ENCODE measurements at places on chromosomes 3 and 15.

GRCh38 chr3:128041344-128041743 is 10.9 kb upstream of the SEC61A1 start:
- no peak for DNase-seq

DNA sequence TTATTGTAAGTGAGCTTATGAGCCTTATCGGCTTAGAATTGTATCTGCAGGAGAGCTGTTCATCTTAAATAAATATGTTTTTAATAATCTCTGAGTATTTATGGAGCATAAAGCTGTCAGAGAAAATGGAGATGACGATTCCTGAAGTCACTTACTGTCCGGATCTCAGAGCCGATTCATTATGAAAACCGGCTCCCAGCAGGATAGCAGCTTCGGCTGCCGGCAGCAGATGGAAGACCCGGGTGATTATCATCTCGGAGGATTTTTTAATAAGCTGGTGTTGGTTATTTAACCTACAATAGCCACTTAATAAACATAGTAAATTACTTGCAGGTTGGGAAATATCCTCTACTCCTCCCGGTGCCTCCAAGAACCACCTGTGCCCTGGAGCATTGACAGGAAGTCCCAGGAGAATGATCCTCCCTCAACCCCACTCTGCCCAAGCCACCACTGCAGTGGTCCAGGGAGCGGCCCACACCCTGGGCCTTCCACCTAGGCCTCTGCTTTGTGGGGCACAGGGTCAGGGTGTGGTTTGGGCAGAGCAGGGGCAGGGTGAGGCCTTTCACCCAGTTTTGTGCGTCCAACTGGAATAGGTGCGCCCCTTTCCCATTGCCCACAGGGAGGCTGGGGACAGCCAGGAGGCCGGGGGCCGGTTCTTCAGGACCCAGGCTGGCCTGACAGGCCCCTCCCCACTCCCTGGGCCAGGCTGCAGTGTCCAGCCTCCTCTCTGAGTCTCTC is 42.2 kb upstream of the PRR23E start:
- DNase-seq = no peak

GRCh38 chr3:151740581-151740980 is 6.9 kb downstream of the AADACL2 start:
- no peak for DNase-seq

- no peak for DNase-seq
Observed at GRCh38 chr3:160928183-160928726, 172.2 kb downstream of the PPM1L start.

DNA sequence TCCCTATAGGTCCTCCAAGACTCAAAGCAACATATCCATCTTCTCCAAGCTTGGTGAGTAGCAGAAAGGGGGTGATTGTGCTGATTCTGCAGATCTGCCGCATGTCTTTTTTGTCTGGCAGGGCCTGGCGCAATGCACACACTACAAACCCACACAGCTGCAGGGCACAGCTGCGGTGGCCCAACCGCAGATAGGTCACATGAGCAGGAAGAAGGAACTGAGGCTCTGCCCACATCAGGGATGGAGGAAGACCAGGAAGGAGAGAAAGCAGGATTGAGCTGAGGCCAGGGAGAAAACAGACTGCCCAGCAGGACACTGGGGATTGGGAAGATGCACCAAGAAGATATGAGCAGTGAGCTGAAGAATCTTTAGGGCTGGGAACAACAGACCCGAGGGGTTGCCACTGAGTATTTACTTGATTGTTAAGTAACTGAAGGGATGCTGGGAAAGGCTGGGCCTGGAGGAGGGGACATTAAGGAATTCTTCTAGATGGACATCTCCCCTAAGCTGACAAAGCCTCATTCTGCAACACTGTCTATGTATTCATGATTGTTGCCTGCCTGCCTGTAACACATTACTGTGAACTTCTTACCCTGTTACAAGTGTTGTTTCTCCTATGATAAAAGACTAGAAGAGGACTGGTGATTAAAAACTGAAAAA is 126.7 kb downstream of the MYLK start:
- DNase-seq = no peak

DNA sequence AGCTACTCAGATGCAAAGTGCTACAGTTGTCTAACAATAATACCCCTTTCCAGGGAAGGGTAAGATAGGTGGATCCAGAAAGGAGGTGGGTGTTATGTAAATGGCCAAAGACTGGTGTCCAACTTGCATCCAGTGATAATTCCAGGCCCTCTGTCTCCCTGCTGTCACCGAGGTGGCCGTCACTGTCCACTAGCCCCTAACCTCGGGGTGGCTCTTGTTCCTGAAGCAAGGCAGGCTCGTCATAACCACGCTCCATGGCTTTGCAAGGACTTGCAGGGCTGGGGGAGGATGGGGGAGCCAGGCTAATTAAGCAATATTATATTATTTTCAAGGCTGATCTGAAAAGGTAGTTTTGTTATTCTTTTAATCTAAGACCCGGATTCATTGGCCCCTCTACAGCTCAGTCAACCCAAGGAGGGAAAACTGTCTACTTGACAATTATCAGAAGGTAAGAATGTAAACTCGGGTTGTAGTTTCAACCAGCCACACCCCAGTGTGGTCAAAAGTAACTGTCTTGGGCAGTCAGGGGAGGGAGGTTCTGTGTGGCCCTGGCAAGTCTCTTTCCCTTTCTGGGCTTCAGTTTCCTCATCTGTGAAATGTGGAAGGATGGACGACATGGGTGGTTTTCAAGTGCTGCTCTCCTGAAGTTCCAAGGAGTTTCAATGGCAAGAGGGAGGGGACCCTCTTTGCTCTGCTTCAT is 220.1 kb upstream of the BHLHE40 start:
- no peak for DNase-seq

DNA sequence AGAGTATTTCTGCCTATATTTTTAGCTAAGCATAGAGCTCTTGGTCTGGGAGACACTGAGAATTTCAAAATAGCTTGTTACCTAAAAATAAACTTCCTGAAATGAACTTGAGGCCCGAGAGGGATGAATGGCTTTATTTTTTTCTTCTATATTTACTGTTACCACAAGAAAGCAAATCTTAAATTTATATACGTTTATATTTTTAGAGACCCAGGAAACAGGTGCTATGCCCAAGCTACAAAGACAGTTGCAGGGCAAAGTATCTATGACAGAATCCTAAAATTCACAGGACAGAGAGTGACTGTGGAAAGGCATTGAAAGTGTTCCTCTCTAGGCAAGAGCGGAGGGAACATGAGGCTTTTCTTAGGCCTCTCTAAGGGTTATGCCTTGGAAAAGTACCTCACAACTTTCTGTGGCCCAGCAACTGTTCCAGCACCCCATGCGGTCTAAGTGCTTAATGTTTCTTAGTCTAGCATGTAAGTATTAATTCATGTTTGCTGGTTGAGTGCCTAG is 36.5 kb downstream of the TGFBR2 start:
- DNase-seq = no peak

DNA sequence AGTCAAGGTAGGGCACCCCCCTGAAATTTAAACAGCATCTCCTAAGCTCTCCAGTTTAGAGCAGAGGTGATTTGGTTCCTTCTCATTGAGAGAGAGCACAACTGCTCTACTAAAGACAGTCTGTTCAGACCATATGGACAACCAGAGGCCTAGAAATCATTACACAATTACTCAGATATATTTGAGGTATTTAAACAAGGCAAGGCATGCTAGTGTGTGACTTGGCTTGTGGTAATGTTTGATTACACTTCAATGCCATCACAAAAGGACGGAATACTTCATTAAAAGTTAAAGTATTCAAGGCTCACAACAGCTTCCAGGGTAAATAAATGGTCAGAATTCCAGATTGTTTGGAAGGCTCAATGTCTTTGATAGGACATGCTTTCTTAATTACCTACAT is 110.2 kb downstream of the LRTM1 start:
- no peak for DNase-seq

DNA sequence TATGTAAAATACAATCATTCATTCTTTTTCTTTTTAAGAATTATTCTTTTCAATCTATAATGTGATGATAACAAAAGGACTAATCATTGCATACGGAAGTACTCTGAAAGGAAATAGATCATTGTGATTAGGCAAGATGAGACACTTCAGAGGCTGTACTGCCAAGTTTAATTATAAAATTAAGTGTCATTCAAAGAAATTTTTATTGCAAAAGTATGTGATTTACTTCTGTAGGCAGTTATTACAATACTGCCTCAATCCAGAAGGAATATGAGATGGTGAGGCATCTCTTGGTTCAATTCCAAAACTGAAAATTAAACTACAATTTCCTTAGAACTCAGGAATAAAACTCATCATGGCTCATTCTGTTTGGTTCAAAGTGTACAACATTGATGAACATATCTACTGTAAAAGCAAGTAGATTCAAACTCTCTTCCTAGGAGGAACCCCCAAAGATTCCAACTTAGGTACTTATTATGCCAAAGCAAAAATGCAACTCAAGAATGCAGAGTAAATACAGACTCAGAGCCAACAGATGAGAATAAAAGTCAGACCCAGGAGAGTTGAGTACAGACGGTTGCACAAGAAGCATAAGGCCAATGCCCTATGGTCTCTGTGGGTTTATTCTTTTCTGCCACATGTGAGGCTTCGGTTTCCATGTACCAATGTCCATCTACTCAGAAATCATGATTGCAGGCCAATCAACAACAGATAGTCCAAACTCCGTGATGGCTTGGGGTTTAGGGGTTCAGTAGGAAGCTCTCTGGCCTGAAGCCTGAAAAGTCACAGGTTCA is 118.5 kb upstream of the WNT5A start:
- DNase-seq = no peak

DNA sequence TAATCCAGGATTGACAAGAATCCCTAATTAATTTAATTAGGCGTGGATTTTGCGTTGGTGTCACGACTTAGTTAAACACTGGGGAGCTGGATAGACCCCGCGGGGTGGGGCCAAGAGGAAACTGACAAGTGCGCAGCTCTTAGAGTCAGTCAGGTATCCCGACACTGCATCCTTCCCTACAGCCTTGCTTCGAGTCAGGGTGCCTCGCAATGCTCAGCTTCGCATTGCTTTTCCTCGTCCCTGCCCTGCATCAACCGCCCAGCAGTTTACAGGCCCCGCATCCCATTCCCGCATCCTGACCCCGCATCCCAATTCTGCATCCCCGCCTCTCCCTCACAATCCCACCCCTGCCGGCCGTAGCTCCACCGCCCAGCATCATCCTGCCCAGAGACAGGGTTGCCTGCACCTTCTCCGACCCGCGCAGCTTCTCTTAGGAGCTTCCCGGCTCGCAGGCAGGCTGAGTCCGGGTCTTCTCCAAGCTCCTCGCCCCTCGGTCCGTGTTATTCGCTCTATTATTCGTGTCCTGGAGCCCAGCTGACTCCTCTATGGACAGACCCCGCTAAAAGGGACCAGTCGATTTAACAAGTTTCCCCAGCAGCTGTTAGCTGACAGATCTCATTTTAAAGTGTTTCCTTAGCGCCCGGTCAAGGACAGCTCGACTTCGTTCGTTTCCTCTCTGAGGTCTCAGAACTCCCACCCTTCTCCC is 699 bp upstream of the SHOX2 start:
- no peak for DNase-seq

DNA sequence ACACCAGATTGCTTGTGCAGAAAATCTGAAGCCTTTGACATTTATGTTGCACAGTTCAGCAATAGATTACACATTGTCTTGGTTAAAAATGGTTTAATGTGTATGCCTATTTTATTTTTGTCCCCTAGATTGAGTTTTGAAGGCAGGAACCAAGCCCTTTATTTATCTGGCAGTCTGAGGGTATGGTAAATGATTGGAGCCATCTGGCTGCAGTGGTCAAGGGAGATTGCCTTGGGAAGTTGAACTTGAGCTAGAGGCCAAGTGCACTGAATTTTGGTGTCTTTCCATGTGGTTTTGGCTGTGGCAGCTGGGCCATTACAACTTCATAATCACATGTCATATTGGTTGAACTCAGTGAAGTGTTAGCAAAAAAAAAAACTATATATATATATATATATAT is 248.7 kb upstream of the C2CD4B start:
- DNase-seq = no peak

DNA sequence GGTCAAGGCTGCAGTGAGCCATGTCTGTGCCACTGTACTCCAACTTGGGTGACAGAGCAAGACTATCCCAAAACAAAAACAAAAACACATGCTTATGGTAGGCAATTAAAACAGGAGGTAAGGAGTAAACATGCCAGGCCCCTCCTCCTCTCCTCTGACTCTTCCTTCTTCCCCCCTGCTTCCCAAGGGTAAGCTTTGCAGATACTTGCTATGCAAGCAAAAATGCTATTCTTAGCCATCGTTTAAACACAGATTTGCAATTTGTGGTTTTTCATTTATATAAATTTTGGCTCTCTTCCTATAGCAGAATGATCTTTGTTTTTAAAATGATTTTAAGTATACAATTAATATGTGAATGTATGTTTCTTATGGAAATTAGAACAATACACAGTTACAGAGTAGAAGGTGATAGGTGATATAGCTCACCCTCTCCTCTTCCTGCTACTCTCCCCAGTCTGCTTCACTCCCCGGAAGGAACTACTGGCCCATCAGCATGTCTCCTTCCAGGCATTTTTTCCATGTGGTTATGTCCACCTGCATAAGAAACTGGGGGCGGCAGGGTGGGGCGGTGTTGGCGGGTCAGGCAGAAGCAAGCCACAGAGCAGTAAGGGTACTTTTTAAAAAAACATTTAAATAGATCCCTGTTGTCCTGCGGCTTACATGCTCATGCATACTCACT is 42.1 kb downstream of the IGF1R start:
- DNase-seq = no peak

- DNase-seq = no peak
Observed at GRCh38 chr15:44861439-44861910, 95.0 kb upstream of the TERB2 start.

GRCh38 chr3:46667061-46667621 is 26.3 kb downstream of the ALS2CL start:
- no peak for DNase-seq

- DNase-seq = no peak
Observed at GRCh38 chr3:156522673-156523072, 32.2 kb downstream of the SSR3 start.

- no peak for DNase-seq
Observed at GRCh38 chr15:47932261-47932660, 188.5 kb upstream of the SLC24A5 start.

- no peak for DNase-seq
Observed at GRCh38 chr15:64856429-64857145, 14.9 kb downstream of the PLEKHO2 start.

DNA sequence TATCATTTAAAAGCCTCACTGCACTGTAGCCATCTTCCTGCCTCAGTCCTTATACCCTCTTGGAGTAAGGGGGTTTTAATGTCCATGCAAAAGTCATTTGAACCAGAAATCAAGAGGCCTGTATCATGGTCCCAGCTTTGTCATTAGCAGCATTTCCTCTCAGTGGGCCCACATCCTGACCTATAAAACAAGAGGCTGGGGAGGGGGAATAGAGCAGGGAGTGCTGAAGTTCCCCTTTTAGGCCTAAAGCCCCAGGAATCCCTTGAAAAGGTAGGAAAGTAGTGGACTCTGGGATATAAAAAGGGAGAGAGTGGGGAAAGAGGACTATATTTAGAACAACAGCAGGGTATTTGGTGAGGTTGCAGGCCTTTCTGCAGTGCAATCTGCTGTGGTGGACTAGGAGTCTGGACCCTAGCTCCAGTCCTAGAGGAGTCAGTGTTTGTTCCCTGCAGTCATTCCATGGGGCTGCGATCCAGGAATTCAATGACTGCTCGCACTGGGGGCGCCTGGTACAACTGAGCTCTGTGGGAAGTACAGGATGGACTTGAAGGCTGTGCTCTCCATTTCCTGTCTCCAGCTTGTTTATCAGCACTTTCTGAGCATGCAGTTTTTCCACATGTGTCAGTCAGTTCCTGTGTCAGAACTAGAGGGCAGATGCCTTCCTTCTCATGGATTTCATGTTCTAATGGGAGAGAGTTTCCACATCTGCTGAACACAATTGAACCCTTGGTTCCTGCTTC is 46.8 kb downstream of the PDHB start:
- DNase-seq = no peak

GRCh38 chr15:40891138-40891537 is 3.1 kb upstream of the VPS18 start:
- no peak for DNase-seq
